ENCODE measurements at places on chromosomes 3 and 15.

- no peak for DNase-seq
These were observed 1.3 kb upstream of the AEN start for GRCh38 chr15:88619796-88620195.

DNA sequence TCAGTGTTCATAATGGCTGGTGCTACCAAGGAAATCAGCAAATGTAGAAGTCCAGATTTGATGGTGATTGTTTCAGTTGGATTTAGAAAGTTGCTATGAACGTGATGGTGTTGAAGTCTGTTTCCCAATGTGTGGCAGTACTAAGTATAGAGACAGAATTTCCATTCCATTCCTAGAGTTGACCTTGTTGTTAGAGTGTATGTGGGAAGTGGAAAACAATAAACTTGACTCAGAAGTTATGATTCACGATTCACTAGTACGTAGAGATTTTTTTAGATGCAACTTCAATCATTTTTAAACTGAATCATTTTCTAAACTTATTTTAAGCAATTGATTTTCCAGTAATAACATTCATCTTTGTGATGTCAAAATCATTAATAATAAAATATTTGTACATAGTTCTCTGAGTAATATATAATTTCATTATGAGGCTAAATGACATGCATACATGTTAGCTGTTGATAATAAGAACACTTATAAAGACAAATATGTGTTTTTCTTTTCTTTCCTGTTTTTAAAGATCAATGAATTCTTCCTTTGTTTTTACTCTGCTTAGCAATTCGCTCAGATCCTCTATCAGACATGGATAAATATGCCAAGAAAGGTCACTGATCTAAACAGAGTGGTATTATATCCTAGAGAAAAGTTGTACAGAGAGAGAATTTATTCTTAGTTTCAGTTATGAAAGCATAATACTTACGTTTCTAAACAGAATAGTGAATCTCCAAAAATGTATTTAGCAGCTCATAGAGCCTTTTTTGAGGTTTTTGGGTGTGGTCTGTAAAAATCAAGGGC lies 108.8 kb upstream of the GPR149 start:
- no peak for DNase-seq

GRCh38 chr15:57190208-57190607 lies 186.1 kb upstream of the CGNL1 start:
- DNase-seq = no peak

DNA sequence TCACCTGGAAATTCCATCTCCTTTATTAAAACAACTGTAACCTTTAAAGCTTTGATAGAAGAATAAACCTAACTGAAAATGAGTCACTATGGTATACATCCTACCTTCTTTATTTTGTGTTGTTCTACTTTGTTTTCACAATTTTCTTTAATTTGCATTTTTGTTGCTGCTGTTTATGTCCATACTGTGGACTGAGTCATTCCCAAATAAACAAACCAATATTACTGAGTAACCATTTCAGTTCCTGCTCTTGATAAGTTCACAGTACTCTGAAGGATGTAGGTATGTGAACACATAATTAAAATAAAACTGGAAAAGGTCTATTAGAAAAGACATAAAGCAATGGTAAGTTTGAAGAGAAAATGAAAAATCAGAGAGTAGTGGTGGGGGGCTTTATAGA lies 528.5 kb upstream of the GOLIM4 start:
- no peak for DNase-seq

GRCh38 chr15:35741395-35741794 lies 195.4 kb upstream of the DPH6 start:
- DNase-seq = no peak

DNA sequence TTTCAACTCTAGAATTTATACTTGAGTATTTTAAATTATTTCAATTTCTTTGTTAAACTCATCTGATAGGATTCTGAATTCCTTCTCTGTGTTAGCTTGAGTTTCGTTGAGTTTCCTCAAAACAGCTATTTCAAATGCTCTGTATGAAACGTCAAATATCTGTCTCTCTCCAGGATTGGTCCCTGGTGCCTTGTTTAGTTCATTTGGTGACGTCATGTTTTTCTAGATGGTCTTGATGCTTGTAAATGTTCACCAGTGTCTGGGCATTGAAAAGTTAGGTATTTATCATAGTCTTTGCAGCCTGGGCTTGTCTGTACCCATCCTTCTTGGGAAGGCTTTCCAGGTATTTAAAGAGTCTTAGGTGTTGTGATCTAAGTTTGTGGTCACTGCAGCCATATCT lies 151.1 kb downstream of the KCNAB1 start:
- DNase-seq = no peak

DNA sequence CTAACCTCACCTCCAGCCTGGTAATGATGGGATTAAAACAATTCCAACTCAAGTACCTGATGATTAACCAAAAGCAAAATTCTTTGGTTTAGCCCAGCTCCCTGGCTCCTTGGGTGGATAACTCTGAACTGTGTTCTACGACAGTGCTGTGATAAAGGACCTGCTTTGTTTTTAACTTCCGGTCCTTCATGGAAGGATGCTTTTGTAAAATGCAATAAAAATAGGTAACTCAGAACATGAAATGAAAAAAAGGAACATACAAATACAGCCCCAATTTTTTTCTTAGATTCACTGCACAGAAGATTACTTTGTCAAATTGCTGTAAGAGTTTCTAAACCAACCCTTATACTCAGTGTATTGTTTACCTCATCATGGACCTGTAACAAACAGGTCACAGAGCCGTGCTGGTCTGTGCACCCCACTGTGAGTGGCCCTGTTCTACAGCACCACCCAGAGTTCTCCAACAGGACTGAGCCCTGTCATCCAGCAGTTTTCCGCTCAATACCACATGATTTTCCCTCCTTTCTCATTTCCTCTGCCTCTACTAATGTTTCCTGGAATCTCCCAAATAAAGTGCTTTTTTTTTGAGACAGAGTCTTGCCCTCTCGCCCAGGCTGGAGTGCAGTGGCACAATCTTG lies 4.9 kb upstream of the PCYT1A start:
- DNase-seq = no peak

GRCh38 chr15:33729653-33730052 lies 238.6 kb upstream of the CHRM5 start:
- peak; percentile 52 for DNase-seq

GRCh38 chr3:127177226-127177625 lies 15.7 kb upstream of the PRR23E start:
- peak; percentile 33 for DNase-seq

DNA sequence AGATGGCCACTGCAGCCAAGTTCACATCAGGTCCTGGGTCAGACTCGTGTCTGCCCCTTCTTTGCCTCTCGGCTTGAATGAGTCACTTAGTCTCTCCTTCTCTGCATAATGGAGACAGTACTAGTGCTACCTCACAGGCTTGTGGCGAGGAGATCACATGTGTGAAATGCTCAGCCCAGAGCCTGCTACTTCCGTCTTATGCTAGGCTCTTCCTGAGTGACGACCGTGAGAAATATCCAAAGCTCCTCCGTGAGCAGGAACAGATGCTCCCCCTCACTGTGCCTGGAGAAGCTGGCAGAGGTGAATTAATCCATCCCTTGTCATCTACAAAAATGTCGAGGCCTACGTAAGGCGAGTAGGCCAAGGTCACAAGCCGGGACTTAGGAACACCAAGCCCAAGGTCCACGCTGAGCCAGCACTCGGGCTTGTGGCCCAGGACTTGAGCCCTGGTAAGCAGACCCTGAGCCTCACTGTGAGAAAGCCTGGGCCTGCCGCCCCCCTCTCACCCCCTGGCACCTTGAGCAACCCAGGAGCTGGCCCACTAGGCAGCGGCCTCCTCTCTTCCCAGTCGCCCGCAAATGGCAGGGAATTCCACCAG lies 17.9 kb downstream of the PAK6 start:
- peak; percentile 96 for DNase-seq
